Effector CD4-positive, alpha-beta T cell (primary cell): ENCODE measurements at places on chromosomes 1 and 21.

GRCh38 chr1:181479137-181479745 lies 4.1 kb upstream of the CACNA1E start:
- peak; percentile 12 for DNase-seq

GRCh38 chr21:44478124-44478800 lies 23.0 kb downstream of the LRRC3 start:
- no peak for DNase-seq

GRCh38 chr1:63747445-63747844 lies 26.4 kb upstream of the ROR1 start:
- no peak for DNase-seq

GRCh38 chr21:45455674-45456583 lies 51.0 kb downstream of the COL18A1 start:
- DNase-seq: no peak

GRCh38 chr1:230749635-230750034 lies 2.4 kb downstream of the CAPN9 start:
- DNase-seq: no peak

- no peak for DNase-seq
Measured at GRCh38 chr21:45548711-45549491, 6.7 kb upstream of the SLC19A1 start.

GRCh38 chr1:166836733-166837132 lies 2.5 kb upstream of the POGK start:
- no peak for DNase-seq

DNA sequence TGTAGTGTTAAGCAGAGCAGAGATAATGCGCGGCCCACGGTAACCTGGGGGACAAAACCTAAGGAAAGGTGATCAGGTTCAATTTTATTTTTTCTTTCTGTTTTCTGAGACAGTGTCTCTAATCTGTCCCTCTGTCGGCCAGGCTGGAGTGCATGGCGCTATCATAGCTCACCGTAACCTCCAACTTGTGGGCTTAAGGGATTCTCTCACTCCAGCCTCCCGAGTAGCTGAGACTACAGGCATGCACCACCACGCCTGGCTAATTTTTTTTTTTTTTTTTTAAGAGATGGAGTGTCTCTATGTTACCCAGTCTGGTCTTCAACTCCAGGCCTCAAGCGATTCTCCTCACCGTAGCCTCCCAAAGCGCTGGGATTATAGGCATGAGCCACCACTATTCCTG lies 724 bp upstream of the ANKRD35 start:
- no peak for DNase-seq

DNA sequence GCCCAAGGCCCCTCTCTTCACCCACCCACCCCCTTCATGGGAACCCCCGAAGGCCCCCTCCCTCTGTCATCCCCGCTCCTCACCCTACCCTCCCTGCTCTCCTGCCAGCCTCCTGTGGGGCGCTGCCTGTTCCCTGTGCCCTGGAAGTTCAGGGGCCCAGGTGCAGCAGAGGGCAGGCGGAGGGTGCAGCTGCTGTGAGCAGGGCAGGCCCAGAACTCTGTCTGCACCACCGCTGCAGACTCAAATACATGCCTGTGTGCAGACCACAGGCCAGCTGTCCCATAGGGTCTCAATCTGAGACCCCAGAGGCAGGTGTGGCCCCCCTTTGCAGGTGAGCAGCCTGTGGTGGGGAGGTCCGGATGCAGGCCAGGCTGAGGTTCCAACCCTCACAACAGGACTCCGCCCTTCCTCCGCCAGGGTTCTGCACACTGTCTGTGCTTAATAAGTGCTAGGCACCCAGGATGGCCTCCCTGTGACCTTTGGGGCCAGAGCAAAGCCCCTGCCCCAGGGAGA lies 62.5 kb downstream of the WNT9A start:
- DNase-seq: no peak
